ENCODE measurements at places on chromosomes 12 and 14. TPM values are rescaled to one million over a fixed set of nuclear protein-coding genes. Genes with fewer than 3 reads are reported as not detected.

The GATC gene
- 33.9 TPM for total RNA-seq

- peak; percentile 50 for DNase-seq
These were observed 14.2 kb upstream of the TXNRD1 start for GRCh38 chr12:104201238-104202001.

GRCh38 chr12:33427071-33427470 lies 12.5 kb downstream of the SYT10 start:
- peak; percentile 19 for DNase-seq

GRCh38 chr14:93054006-93054405 lies 61.7 kb downstream of the ITPK1 start:
- DNase-seq = no peak

The TMEM119 gene
- total RNA-seq = 0.20 TPM

Data from WTC11 (cell line).